ENCODE measurements at places on chromosomes 3 and 15.
A peak's percentile ranks its signal among the peaks of the same experiment; 100 is the strongest.

DNA sequence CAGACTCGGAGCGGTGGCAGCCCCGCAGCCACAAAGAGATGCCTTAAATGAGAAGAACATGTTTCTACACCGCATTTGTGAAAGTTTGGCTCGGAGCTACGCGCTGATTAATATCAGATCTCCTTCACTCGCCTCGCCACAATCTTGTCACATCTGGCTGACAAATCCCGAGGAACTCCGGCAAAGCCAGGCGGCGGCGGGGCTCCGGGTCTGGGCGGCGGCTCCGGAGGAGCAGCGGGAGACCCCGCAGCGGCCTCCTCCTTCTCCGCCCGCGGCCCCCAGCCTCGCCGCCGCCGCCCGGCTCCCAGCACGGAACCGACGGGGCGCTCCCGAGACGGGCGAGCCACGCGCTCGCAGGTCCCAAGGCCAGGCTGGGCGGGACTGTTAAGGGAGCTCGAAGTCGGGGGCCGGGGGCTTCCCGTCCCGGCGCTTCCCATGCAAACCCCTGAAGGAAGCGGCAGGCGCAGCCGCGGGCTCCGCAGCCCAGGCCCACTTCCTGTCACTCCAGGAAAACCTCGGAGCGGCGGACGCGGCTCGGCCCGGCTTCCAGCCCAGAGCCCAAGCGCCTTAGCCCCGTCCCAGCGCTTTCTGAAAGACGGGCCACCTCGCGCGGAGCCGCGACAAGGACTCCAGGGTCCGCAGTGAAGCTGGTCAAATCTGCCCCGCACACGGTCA, 1.2 kb downstream of the BNC1 start:
- peak; percentile 52 for DNase-seq

GRCh38 chr3:128585189-128585588, 65.4 kb downstream of the RPN1 start:
- no peak for DNase-seq

DNA sequence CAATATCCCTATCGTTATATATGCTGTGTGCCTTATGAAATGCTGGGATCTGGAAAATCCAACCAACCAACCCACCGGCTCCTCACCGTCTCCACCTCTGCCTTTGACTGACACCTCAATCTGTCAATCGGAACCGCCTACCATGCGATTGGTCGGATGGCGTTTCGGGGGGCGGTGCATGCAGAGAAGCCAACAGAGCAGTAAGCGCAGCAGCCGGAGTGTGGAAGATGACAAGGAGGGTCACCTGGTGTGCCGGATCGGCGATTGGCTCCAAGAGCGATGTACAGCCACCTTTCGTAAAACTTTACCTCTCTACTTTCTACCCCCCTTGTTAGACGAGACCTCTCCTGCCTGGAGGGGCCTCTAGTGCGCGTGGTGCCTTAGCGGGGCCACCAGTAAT, 6.3 kb downstream of the CLK3 start:
- no peak for DNase-seq

GRCh38 chr3:125641891-125642290, 46.6 kb upstream of the OSBPL11 start:
- no peak for DNase-seq

DNA sequence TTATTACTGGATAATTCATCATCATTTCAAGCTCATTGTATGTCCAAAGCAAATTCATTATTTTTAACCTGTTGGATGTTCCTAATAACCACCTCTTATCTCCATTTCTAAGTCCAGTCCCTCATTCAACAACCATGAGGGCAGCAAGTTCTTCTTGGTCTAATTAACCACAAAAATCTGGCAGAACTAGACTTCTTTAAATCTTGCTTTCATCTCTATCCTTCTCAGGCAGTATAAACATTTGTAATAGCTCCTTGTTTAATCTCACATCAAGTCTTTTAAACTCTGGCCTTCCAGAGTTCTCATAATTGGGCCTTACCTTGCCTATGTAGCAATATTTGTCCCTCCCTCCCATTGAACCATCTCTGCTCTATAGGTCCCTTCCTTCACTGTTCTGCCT, 17.0 kb upstream of the GHSR start:
- DNase-seq = no peak

- DNase-seq = no peak
Measured at GRCh38 chr3:66453651-66454463, 47.0 kb downstream of the LRIG1 start.

- DNase-seq = no peak
Measured at GRCh38 chr3:194450341-194450740, 36.5 kb downstream of the ATP13A3 start.

DNA sequence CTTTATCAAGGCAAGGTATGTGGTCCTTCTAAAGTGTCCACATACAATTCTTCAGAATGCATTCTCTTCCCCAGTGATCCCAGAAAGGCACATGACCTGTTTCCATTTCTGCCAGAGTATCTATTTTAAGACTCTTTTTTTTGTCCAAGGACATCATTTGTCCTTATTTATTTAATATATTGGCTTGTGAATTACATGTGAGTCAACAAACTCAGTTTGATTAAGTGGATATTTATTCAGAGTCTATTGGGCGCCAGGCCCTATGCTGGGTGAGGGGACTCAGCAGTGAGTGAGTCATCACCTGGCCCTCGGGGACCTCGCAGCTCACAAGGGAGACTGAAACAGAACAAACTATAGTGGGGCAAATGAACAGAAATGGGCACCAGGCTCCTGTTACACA, 136.8 kb downstream of the SNRK start:
- DNase-seq = no peak

DNA sequence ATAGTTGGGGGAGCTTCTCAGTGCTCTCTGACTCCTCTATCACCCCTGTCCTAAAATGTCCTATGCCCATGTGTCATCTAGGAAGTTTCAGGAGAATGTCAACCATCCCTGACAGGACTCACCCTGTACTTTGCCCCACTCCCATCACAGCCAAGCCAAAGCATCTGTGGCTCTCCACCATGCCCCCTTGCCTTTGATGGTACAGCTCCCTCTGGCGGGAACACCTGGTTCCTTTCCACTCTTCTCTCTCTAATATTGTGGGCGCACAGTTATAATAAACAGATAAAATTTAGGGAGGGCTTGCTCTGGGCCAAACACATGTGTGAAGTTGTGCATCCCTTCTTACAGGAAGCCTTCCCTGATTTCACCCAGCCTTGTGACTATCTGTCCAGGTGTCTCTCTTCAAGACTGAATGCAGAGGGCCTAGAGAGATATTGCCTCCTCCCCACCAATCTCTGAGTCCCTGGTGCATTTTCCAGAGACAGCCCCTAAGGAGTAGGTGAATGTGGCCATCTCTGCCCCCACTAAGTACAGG, 62.8 kb downstream of the ISG20 start:
- no peak for DNase-seq

GRCh38 chr15:70522323-70522966, 240.9 kb downstream of the UACA start:
- DNase-seq = no peak

- no peak for DNase-seq
Measured at GRCh38 chr3:160677459-160677881, 510 bp downstream of the ARL14 start.

GRCh38 chr15:64897345-64897985, 14.2 kb upstream of the ANKDD1A start:
- no peak for DNase-seq

GRCh38 chr15:48393645-48394506, 62.6 kb downstream of the DUT start:
- no peak for DNase-seq

DNA sequence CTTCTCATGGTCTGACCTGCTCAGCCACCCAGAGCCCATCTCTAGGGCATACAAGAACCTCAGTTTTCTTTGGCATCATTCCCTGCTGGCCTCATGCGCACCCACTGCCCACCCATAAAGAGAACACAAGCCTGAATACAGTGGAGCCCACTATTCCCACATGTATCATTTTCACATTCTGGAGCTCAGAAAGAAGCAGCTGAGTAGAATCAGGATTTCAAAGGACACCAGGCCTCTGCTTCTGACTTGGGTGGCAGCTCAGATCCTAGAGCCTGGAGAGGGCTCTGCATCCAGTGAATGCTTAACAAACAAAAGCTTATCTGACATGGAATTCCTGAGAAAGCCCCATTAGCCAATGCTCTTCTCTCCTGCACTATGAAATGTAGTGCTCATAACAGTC, 34.7 kb downstream of the RBP2 start:
- DNase-seq = no peak

GRCh38 chr3:98041350-98041749, 6.2 kb upstream of the GABRR3 start:
- DNase-seq = no peak

DNA sequence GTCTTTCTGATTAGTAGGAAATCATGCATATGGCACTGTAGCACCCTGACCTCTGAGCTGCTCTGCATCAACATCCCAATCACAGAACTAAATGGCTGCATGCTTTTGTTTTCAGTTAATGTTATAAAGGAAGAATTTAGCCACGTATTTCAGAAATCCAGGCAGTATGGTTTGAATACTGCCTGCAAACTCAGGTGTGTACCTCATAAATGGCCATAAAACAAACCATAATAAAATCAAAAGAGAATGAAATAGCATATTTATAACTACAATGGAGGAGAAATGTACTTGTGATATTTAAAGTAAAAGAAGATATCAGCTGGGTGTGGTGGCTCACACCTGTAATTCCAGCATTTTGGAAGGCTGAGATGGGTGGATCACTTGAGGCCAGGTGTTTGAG, 94.5 kb downstream of the IL20RB start:
- no peak for DNase-seq

DNA sequence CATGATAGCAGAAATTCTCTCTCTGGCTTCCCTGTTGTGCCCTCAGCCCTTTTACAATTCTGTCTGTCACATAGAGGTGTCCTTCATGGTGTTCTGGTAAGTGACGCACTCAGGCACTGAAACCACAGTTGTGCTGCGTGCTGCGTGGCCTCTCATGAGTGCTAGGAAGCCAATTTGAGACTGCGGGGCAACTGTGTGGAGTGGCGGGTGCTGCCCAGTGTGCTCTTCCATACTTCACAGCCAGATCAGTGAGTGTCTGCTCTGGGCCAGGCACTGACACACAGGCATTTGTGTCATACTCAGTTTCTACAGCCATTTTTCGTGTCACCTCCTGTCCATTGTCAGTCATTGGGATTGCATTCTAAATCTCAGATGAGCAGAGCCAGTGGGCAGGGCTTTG, 133.1 kb upstream of the PLXNA1 start:
- DNase-seq = no peak

GRCh38 chr3:75048650-75049049, 434.2 kb upstream of the CNTN3 start:
- DNase-seq = no peak

DNA sequence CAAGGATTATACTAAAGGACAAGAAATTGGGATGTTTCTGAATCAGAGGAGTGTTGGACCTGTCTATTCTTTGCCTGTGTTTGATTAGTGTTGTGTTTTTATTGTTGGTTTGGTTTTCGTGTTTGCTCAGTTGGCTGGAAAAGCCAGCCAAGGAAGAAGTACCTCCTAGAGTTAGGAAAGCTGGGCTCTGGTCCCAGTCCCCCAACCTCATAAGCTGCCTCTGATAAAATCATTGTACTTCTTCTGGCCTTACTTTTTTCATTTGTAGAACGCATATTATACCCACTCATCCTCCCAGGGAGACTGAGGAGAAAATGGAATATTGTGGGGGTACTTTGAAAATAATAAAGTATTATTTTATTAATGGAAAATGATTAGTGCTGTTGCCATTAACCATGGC, 177.4 kb upstream of the TRIM42 start:
- no peak for DNase-seq

GRCh38 chr3:15791525-15791924, 6.3 kb downstream of the ANKRD28 start:
- no peak for DNase-seq

DNA sequence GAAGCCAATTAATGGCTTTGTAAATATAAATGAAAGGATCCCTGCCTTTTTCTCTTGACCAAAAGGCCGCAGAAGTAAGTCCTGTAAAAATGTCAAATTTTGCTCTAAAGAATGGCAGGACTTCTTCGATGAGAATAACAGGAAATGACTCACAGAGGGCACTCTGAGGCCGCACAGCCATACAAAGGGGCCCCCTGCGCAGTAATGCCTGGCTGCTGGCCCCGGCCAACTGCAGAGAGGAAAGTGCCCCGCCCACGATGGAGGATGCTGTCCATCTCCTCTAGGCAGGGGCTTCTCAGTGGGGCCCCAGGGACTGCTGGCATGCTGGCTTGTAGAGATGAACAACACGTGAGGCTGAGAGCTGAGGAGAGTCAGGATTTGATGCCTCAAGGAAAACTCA, 18.1 kb upstream of the SCN10A start:
- DNase-seq = peak; percentile 86

- DNase-seq = peak; percentile 54
Measured at GRCh38 chr15:51842852-51843737, 13.6 kb downstream of the TMOD3 start.

DNA sequence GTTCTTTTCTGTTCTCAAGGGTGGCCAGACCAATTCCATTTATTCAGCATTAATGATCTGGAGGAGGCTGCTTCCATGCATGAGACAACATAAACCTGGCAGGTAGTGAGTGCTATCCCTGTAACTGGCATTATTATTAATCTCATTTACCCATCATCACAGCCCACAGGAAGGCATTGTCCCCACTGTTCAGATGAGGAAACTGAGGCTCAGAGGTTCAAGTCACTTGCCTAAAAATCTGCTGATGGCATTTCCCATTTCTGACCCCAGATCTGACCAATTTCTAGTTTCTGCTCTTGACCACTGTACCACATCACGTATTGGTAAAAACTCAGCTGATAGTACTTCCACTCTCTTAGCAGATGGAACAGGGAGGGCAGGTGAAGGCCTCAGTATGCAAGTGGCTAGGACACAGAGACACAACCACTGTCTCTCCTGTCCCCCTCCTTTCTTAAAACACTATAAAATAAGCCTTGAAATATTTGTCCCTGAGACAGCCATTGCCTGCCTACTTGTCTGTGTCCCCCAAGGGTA, 36.1 kb downstream of the TRANK1 start:
- DNase-seq = no peak

All from SJSA1 (cell line).